ENCODE measurements at places on chromosomes 2 and 18. TPM values are rescaled to one million over a fixed set of nuclear protein-coding genes. Genes with fewer than 3 reads are reported as not detected.

DNA sequence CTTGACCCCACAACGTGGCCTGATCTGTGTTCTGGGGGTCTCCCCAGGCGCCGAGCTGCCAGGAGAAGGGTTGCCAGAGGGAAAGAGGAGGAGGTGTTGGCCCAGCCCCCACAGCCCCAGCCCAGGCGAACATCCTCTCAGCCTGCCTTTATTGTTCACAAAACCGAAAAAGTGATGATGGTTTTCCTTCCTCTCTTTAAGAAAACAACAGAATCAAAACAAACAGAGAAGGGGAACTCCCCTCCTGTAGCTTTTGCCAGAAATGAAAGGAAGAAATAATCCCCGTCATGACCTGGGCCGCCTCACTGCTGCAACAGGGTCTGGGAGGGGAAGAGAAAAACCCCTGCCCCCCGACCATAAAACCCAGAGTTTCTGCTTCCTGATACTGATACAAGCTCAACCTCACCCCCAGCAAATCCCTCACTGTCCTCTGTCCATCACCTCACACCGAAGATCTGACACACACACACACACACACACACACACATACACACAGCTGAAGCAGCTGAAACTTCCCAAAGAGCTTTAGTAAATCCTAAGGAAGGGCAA lies 52.0 kb downstream of the ZFP36L2 start:
- ATAC-seq, result peak; percentile 18

DNA sequence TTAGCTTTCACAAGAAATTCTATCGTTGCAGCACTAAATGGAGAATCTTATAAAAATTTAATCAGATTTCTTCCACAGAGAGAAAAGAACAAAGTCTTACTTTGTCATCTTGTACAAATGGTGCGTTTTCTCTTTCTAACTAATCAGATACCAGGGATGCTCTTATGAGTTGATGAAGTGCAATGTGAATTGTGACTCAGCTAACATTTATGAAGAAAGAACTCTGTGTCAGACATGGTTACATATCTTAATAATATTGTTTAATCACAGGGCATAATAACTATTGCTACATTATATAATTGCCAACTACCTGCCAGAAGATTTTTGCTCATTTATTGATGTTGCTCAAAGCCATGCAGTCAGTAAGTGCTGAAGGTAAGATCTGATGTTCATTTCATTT lies 465.0 kb downstream of the CCDC85A start:
- ATAC-seq, result no peak

GRCh38 chr2:165443511-165443910 lies 26.0 kb upstream of the CSRNP3 start:
- ATAC-seq, result no peak

GRCh38 chr2:54773838-54774237 lies 50.4 kb downstream of the EML6 start:
- no peak for ATAC-seq

- no peak for ATAC-seq
Measured at GRCh38 chr2:65033178-65033577, 23.0 kb upstream of the CEP68 start.

- no peak for ATAC-seq
Measured at GRCh38 chr18:3246635-3247239, 864 bp upstream of the MYL12A start.

The ERMN gene
- not detected for total RNA-seq

The CELF4 gene
- 28.6 TPM for total RNA-seq

The SPOPL gene
- total RNA-seq, result 16.0 TPM

The C1GALT1C1L gene
- 4.3 TPM for total RNA-seq

Measured in motor neuron (in vitro differentiated cells).